ENCODE measurements at places on chromosomes 5 and 9.

- no peak for DNase-seq
Observed at GRCh38 chr9:117268847-117269446, 145.9 kb downstream of the ASTN2 start.

DNA sequence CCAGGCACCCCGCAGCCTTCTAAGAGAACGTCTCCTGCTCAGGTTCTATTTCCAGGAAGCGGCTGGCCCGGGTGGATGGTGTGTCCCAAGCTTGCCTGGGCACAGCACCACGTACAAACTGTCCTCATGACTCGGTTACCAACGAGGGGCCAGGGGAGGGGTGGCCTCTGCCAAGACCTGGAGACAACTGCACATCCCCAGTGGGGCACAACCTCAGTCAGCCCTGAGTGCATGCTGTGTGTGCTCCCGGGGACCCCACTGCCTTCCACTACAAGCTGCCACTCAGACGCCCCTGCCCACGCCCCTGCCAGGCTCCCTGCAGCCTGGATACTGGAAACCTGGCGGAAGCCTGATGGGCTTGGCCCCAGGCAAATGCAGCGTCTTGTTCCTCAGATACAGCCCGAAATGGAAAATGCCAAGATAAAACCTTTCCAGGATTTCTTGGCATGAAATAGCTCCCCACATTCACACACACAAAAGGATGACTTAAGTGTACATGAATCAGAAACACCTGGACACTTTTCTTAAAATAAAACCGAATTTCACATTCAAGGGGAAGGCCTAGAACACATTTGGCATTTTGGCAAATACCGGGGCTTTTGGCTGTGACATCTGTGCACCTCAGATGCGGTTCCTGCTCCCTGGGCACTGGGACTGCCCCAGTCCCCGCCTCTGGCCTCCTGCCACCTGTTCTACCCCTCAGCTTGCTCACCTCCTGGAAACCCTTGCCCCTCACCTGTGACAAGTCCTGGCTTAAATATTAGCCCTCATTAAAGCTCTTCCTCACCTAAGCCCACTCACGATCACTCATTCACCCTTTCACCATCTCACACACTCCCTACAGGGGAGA is 62.5 kb downstream of the COL23A1 start:
- no peak for DNase-seq

DNA sequence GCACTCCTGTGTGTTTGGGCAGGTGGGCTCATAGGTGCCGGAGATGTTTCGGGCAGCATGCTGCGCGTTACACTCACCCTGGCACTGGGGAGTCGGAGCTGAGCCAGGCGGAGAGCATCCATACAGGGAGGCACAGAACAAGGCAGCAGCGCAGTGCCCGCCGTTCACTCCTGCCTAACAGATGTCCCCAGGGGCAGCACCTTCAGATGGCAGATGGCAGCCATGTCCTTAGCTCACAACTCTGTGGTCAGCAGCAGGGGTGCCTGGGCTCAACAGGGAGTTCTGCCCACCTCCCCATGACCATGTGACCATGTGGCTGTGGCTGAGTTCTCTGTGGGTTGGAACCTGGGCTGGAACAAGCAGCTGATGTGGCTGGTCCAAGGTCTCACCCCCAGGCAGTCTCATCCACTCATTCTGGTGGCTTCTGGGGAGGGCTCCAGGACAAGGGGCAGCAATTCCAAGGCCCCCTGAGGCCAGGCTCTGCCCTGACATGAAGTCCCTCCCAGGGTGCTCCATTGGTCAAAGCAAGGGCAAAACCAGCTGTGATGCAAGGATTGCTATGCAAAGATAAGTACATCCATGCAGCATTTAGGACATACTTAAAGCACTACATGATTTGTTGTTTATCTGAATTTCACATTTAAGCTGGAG is 64.2 kb downstream of the MRPL36 start:
- DNase-seq: no peak

DNA sequence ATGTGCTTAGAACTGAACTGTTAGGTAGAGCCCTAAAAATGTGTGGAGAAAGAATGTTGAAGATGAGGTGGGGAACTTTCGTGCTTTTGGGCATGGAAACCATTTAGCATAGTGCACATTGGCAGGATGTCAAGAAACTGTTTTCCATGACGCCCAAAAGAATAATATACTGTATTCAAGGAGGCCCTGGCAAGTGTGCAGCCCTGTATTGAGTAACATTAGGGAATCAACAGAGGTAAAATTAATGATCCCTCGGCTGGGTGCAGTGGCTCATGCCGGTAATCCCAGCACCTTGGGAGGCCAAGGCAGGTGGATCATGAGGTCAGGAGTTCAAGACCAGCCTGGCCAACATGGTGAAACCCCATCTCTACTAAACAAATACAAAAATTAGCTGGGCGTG is 20.9 kb upstream of the PLIN2 start:
- DNase-seq: no peak

DNA sequence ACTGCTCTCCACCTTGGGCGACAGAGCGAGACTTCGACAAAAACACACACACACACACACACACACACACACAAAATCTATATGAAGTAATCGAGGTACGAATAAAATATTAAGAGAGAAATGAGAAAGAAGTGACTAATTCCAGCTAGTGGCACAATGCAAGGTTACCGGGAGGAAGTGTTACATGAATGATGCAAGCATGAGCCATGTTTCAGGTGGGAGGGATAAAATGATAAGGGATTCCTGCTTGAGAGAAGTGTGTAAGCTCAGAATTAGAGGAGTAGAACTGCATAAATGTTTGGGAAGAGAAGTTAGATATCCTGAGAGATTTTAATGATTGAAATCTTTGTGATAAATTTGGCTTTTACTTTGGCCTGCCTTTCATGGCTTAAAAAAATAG is 18.8 kb downstream of the HAPLN1 start:
- no peak for DNase-seq
